ENCODE measurements at places on chromosomes 7 and 10.
A peak's percentile ranks its signal among the peaks of the same experiment; 100 is the strongest.

DNA sequence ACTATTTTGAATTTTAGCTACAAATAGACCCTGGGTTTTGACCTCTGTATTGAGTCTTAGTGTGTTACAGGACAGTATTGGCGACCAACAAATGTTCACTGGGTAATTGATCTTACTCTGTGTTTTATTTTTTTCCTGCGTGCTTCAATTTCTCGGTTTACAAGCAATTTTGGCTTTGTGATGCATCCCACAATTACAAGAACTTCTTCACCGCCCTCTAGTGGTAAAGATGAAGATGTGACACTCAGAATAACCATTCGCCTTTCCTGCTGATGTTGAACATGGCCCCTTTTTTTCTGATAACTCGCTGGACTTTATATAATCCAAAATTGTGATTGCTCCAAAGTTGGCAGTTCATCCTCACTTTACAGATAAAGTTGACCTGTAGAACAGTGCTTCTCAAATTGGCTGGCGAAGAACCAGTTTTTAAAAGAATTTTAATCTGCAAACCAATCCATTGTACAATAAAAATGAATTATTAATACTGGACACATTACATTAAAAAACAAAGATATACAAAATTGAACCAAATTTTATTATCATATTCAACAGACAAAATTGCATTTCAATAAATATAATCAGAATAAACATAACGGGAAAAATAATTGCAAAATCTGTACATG is 20.2 kb upstream of the SMC3 start:
- no peak for DNase-seq
- no peak overlapping the region for H3K4me3 ChIP-seq
- no peaks in the 10 kb centered on the region for H3K36me3 ChIP-seq
- no peak overlapping the region for H3K27ac ChIP-seq

DNA sequence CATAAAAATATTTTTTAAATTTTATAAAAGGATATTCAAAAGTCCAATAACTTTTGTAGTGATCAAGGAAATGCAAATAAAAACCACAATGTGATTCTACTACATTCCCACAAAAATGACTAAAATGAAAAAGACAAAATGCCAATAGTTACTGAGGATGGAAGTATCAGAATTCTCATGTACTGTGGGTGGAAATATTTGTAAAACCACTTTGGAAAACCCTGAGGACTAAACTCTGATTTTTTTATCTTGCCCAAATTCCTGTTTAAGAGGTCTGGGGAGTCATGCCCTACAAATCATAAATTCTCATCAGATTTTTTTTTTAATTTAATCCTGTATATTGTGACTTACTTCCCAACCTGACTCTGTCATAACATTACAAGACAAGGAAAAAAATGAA is 9.8 kb upstream of the SEMA3D start:
- H3K4me1 ChIP-seq = no peaks in the 10 kb centered on the region
- H3K4me3 ChIP-seq = no peak overlapping the region
- no peaks in the 10 kb centered on the region for H3K36me3 ChIP-seq
- no peak overlapping the region for H3K27ac ChIP-seq
- no peak for DNase-seq

DNA sequence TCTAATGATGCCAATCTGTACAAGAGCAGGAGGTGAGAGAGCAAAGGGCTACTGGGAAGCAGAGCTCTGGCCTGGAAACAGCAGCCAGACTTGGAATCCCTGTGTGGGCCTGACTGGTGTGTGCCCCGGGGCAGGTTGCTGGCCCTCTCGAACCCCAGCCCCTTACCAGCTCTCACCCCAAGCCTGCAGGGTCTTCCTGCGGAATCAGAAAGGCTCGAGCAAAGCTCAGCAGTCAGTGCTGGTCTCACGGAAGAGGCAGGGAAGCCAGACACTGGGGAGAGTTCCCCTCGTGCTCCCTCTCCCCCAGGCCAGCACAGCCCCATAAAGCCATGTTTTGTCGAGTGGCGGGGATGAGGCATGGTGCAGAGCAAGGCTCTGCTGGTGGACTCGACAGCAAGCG is 50.1 kb downstream of the POLR3A start:
- H3K4me3 ChIP-seq = no peak overlapping the region
- H3K36me3 ChIP-seq = peaks cover 65% of the 10 kb centered on the region
- no peak overlapping the region for H3K27ac ChIP-seq

- H3K36me3 ChIP-seq = no peaks in the 10 kb centered on the region
- H3K27ac ChIP-seq = no peak overlapping the region
- DNase-seq = no peak
- no peak overlapping the region for H3K4me3 ChIP-seq
Measured at GRCh38 chr10:117476716-117477115, 65.8 kb upstream of the EMX2 start.

DNA sequence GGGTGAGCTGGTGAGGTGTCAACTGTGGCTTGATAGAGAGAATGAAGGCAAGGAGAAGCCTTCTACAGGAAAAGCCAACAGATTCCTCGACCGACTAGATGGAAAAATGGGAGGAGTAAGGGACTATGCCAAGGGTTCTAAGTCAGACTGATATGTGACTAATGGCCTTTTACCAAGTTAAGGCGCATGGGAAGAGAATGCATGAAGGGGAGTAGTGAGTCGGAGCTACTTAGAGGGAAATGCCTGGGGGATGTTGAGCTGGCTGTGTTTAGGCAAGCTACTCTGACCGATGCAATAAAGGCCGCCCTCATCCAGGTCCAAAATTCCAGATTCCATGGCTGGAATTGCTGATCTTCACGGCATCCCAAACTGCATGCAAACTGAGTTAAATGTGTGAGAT is 48.2 kb downstream of the APBB1IP start:
- H3K27me3 ChIP-seq = no peaks in the 10 kb centered on the region
- H3K4me1 ChIP-seq = no peaks in the 10 kb centered on the region

- H3K4me3 ChIP-seq = no peak overlapping the region
- DNase-seq = no peak
- H3K4me1 ChIP-seq = peaks cover 14% of the 10 kb centered on the region
- no peak overlapping the region for H3K27ac ChIP-seq
- H3K27me3 ChIP-seq = no peaks in the 10 kb centered on the region
- no peaks in the 10 kb centered on the region for H3K36me3 ChIP-seq
Measured at GRCh38 chr7:7354674-7355073, 172.3 kb downstream of the C1GALT1 start.

- H3K4me1 ChIP-seq = peaks cover 4% of the 10 kb centered on the region
- peaks cover 15% of the 10 kb centered on the region for H3K27me3 ChIP-seq
- H3K27ac ChIP-seq = no peak overlapping the region
- no peak for DNase-seq
Measured at GRCh38 chr7:100942045-100942774, 7.1 kb upstream of the MUC3A start.

DNA sequence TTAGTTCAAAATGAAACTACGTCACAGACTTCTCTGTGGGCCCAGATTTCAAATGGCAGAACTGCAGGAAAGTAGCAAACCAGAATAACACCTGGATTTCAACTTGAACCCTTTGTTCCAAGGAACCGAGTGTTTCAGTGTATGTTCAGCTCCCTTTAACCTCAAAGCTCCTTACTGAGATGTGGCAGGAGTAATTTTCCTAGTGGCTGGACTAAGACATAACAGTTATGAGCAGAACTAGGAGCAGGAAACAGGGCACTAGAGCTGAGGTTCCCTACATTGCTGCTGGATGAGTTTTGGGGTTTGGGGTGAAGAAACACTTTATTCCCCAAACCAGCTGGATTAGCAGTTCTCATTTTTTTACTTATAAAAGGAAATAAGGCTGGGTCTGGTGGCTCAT is 50.1 kb downstream of the NSUN6 start:
- no peaks in the 10 kb centered on the region for H3K4me1 ChIP-seq
- H3K4me3 ChIP-seq = no peak overlapping the region
- no peak overlapping the region for H3K27ac ChIP-seq
- H3K36me3 ChIP-seq = no peaks in the 10 kb centered on the region

DNA sequence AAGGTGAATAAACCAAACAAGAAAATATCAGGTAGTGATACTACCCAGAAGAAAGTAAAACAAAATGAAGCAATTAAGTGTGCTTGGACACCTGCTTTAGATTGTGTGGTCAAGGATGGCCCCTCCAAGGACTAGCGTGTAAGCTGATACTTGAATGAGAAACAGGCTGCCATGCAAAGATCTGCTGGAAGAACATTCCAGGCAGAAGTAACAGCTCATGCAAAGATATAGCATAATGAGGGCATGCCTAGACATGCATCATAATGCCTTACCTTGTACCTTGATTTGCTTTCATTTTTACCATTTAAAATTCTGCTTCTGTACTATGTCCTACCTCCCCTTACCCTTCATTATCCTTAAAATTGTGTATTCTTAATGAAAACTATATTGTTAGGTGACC is 74.8 kb upstream of the HDAC9 start:
- no peak overlapping the region for H3K27ac ChIP-seq
- no peak overlapping the region for H3K4me3 ChIP-seq
- H3K27me3 ChIP-seq = no peaks in the 10 kb centered on the region

GRCh38 chr10:16437540-16437894 is 707 bp downstream of the PTER start:
- H3K27ac ChIP-seq = peak overlapping the region; percentile 82
- no peaks in the 10 kb centered on the region for H3K4me1 ChIP-seq
- H3K27me3 ChIP-seq = no peaks in the 10 kb centered on the region
- H3K4me3 ChIP-seq = peak overlapping the region; percentile 87
- no peaks in the 10 kb centered on the region for H3K36me3 ChIP-seq

GRCh38 chr7:148615085-148615730 is 24.6 kb downstream of the C7orf33 start:
- no peaks in the 10 kb centered on the region for H3K36me3 ChIP-seq
- H3K27me3 ChIP-seq = no peaks in the 10 kb centered on the region
- no peak overlapping the region for H3K27ac ChIP-seq
- no peak overlapping the region for H3K4me3 ChIP-seq

- peaks cover 84% of the 10 kb centered on the region for H3K27me3 ChIP-seq
- H3K36me3 ChIP-seq = no peaks in the 10 kb centered on the region
- H3K4me3 ChIP-seq = peak overlapping the region; percentile 59
- H3K4me1 ChIP-seq = peaks cover 28% of the 10 kb centered on the region
Measured at GRCh38 chr7:27182861-27183681, 2.0 kb downstream of the HOXA11 start.

DNA sequence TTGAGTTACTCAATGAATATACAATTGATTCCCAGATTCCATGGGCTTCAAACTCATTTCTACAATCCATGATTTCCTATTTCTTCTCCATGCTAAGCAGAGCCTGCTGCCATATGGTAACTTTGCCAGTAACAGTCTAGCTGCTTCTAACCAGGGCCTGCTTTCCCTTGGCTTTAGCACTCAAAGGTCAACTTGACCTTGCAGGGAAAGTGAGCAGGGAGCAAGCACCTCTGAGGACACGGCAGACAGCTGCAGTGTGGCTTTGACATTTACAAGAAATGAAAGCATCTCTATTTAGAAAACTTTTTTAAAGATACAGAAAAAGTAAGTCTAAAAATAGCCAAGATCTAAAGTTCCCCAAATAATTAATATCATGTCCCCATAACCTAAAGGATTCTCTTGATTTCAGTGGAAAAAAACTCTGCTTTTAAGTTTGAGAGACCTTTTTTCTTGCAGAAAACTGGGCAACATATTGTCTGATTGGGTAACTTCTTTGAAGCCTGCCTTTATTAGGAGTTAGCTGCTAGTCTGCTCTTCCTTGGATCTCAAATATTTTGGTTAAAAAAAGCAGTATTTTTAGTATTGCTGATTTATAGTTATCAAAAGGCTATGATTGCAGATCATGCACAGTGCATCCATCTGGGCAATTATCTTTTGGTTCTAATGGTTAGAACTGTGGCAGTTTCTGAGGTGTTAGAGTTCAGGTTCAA is 257.9 kb downstream of the AHR start:
- H3K36me3 ChIP-seq = no peaks in the 10 kb centered on the region
- H3K27me3 ChIP-seq = no peaks in the 10 kb centered on the region
- H3K4me3 ChIP-seq = no peak overlapping the region
- no peaks in the 10 kb centered on the region for H3K4me1 ChIP-seq
- no peak for DNase-seq

DNA sequence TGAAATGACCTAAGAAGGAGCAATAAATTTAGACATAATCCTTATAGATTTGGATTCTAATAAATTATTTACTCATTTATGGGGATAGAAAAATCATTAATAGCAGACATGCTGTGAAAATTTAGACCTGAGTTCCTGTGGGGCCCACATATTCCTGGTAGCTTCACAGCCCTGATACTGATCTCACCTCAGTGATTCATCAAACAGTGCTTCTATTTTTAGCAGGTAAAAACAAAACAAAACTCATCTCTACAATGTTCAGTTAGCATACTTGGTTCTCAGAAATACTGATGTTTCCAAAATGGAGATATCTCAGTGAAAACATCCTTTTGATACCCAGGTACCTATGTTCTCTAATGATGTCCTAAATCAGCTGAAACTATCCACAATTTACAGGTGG is 841.1 kb upstream of the SORCS1 start:
- no peak overlapping the region for H3K27ac ChIP-seq
- H3K4me3 ChIP-seq = no peak overlapping the region
- no peaks in the 10 kb centered on the region for H3K27me3 ChIP-seq
- no peaks in the 10 kb centered on the region for H3K36me3 ChIP-seq
- no peak for DNase-seq
- H3K4me1 ChIP-seq = no peaks in the 10 kb centered on the region

- H3K4me1 ChIP-seq = no peaks in the 10 kb centered on the region
- H3K27ac ChIP-seq = peak overlapping the region; percentile 85
- no peaks in the 10 kb centered on the region for H3K27me3 ChIP-seq
- H3K36me3 ChIP-seq = no peaks in the 10 kb centered on the region
Measured at GRCh38 chr10:24723386-24723787, 300 bp downstream of the ARHGAP21 start.

- DNase-seq = no peak
- H3K27me3 ChIP-seq = no peaks in the 10 kb centered on the region
- H3K4me1 ChIP-seq = no peaks in the 10 kb centered on the region
- no peak overlapping the region for H3K4me3 ChIP-seq
Measured at GRCh38 chr7:36408589-36408988, 18.9 kb downstream of the ANLN start.

- no peak overlapping the region for H3K4me3 ChIP-seq
- DNase-seq = no peak
- H3K36me3 ChIP-seq = peaks cover 54% of the 10 kb centered on the region
- peaks cover 17% of the 10 kb centered on the region for H3K4me1 ChIP-seq
- no peaks in the 10 kb centered on the region for H3K27me3 ChIP-seq
Measured at GRCh38 chr7:151378011-151378410, 31.8 kb downstream of the WDR86 start.

DNA sequence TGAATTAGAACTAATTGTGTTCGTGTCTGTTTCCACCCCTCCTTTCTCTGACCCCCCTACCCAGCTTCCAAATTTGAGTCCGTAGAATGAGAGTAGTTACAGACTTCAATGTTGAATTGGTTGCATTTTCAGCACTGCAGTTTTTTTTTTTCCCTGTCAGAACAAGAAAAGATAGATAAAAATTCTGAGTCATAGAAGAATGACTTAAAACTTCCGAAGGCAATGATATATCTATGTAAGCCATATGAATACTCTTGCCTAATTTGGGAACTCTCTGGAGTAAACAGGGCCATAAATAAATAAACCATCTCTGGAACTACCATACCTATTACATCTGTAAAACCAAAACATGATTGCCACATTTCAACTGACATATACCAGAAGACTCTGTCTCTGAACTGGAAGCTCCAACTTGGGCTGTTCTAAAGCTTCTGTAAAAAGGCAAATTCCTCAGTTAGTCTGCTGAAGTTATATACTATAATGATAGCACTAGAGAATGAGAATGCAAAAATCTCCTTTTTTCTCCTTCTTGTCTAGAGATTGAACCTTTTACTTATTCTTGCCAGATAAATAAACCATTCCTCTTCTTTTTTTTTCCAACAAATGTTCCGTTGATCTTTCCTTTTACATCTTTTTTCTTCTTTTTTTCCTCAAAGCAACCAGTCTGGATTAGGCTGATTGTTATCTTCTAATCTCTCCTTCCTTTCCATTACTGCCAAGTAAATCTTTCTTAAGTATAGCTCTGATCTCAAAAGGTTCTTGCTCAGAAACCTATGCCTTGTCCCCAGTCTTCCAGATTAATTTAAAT is 23.5 kb downstream of the VCL start:
- H3K4me3 ChIP-seq = no peak overlapping the region
- no peaks in the 10 kb centered on the region for H3K36me3 ChIP-seq
- peak overlapping the region; percentile 52 for H3K27ac ChIP-seq
- H3K27me3 ChIP-seq = no peaks in the 10 kb centered on the region
